ENCODE measurements at places on chromosomes 5 and 9.

DNA sequence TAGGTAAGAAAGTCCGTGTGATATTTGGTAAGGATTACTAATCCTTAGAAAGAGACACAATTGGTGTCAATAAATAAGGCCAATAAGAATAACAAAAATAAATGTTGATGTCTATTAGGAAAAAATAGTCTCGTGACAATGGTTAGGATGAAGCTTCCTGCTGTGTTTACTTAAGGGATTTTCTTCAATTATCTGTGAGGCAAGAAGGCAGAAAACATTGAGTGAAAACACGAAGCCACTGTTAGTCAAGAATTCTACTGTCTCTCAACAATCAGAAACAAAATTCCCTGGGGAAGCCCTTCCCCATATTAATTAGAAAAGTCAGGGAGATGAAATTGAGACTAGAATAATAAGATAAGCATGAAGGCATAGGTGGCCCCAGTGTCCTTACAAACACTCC, 149.0 kb downstream of the SYK start:
- DNase-seq, result no peak

- DNase-seq, result no peak
Measured at GRCh38 chr5:16937503-16938161, 1.5 kb upstream of the MYO10 start.

DNA sequence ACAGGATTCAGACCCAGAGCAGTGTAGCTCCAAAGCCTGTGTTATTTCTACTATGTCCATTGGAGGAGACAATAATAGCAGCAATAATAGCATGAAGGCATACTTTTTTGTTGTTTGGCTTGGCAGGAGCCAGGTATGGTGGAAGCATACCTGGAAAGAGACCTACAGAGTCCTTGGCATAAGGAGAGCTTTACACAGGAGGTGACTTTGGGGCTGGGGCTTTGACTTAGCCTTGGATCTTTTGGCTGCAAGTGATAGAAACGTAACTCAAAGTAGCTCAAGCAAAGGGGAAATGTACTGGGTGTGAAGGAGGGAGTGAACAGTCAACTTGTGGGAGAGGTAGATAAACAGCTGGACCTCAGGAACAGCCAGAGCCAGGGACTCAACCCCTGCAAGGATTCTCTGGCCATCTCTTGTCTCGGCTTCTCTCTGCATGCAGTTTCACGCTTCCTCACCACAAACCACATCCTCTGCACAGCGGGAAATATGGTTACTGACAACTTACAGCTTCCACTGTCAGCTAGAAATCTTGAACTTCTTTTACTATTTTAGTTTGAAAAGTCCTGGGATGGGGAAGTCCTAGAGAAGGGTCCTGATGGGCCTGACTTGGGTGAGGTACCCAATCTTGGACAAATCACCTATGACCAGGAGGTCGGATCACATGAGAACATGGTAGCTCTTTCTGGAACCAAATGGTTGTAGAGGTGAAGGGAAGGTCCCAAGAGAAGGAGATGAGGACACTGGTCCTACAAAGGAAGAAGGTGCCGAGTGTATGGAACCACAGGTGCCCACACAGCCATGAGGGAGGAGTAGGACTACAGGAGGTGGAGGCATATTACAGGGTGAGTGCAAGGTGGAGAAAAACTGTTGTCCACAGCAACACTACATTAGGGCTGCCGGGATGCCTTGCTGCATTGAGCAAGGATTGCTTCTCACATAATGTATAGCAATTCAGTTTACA, 47.0 kb upstream of the TGFBR1 start:
- peak; percentile 85 for DNase-seq

GRCh38 chr9:98864281-98865174, 57.1 kb downstream of the GALNT12 start:
- DNase-seq, result peak; percentile 88

DNA sequence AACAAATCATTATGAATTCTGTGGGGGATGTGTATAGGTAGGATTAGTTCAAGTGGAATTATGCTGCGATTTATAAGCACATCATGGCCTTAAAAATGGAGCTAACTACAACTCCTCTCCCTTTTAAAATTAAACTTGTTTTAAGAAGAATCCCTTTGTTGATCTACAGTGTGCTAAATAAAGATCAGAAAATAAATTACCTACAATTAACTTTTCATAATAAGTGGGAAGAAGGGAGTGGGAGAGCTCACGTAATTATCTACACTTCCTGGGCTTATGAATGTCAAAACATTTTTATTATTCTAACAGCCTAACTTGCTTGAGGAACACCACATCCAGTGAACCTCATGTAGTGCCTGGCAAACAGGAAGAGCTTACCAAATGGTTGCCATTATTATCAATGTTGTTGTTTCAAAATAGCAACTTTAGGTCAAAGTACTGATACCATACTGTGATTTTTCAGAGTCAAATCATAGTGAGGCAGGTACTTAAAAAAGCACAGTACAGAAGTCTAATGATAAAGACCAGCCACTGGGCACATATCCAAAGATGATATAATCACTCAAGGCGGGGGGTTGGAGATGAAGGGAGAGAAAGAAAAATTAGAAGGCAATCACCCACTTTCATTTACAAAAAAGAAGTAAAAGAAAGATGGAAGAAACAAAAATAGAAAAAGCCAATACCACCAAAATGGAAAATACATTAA, 174.0 kb downstream of the RAPGEF6 start:
- no peak for DNase-seq

GRCh38 chr5:179143446-179143845, 83.3 kb downstream of the ZNF354C start:
- peak; percentile 72 for DNase-seq

GRCh38 chr5:58184910-58185309, 275.0 kb downstream of the PLK2 start:
- peak; percentile 50 for DNase-seq

DNA sequence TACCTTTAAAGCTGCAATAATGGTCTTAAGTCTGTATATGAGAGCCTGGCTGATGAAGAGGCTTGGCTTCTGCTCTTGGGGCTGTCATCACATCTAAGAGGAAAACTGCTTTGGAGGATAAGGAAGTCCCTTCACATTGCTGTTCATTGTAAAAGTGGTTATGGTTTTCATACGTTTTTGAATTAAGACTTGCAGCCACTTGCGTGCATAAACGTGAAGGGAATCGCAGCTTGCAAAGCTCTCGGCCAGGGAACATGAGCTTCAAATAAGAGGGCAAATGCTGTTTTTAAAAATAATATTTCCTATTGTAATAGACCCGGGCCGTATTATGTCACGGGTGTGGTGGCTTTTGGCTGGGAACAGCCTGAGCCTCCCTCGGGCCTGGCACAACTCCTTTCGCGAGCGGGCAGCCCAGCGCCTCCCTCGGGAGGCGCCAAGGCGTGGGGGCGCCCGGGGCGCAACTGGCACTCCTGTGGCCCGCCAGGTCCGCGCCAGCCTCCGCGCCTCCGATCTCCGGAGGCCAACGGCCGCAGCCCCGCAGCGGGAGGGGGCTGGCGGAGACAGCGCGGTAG, 538 bp upstream of the ARHGEF28 start:
- DNase-seq, result peak; percentile 16

GRCh38 chr5:78983601-78984438, 1.3 kb downstream of the ARSB start:
- peak; percentile 17 for DNase-seq

GRCh38 chr9:126704892-126705766, 91.4 kb downstream of the LMX1B start:
- peak; percentile 35 for DNase-seq

DNA sequence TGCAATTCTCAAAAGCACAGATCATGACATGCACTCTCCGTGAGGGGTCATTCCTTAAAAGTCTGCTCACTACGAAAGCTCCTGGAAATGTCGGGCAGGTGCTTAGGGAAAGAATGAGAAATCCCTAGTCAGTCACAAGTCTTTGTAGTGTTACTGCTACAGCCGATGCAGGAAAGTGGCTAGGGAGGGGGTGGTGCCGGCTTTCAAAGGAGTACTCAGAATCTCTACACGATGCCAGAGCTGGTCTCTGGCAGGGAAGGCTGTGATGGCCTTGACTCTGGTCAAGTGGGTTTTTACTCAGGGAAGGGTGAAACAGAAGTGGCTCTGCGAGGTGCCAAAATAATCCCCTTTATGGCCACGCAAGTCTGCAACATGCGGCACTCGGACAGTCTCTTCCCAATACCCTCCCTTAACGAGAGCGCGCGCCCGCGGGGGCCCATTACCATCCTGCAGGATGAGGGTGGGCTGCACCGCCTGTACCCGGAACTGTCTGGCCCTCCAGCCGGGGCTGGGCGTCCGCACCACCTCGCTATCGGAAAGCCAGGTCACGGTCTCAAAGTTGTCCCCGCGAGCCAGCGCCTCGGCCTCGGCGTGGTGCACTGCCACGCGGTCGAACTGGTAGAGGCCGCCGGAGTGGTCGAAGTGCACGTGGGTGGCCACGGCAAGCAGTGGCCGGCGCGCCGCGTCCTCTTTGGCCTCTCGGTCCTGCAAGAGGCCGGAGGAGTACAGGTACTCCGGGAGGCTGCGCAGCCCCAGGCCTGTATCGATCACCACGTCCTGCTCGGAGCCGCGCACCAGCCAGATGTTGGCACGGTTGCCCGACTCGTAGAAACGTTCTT, 956 bp downstream of the MBLAC2 start:
- no peak for DNase-seq

- DNase-seq, result no peak
Measured at GRCh38 chr9:109939698-109940342, 159.8 kb downstream of the PALM2AKAP2 start.

GRCh38 chr5:1966461-1966860, 83.7 kb upstream of the IRX4 start:
- DNase-seq, result no peak

GRCh38 chr9:116234081-116234480, 80.5 kb downstream of the PAPPA start:
- DNase-seq, result peak; percentile 97

DNA sequence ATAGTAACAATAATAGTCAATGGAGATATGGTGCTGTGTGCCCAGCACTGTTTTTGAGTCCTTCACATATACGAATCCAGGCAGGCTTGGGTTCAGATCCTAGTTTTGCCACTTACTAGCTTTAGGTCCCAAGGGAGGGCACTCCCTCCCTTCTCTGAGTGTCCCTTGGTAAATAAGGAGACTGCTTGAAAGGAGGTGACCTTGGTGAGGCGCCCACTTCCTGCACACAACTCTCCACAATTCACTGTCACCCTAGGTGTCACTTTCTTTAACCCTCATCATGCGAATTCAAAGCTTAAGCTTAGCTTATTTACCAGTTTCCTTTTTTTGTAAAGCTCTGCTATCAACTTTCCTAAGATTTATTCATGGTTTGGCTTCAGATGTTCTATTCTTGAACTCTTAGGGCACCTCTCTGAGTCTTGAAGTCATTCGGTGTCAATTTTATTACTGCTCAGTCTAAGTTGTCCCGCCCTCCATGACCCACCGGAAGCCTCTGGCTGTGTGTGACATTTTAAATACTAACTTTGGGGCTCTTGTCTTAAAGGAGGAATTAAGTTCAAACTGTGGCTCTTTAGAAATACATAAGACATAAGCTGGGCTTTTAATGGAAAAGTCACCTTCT, 170.7 kb upstream of the ZNF618 start:
- no peak for DNase-seq

GRCh38 chr9:126558051-126558665, 55.6 kb upstream of the LMX1B start:
- DNase-seq, result peak; percentile 24

- DNase-seq, result no peak
Measured at GRCh38 chr5:169758886-169759285, 121.8 kb downstream of the DOCK2 start.

- no peak for DNase-seq
Measured at GRCh38 chr5:72499730-72500129, 7.5 kb downstream of the ZNF366 start.

- DNase-seq, result no peak
Measured at GRCh38 chr5:35468811-35469210, 148.9 kb upstream of the SPEF2 start.

- DNase-seq, result peak; percentile 21
Measured at GRCh38 chr5:82799361-82800077, 277.7 kb downstream of the TMEM167A start.

GRCh38 chr5:147051193-147051592, 172.6 kb upstream of the PPP2R2B start:
- DNase-seq, result no peak

- no peak for DNase-seq
Measured at GRCh38 chr5:94081088-94081487, 339.7 kb upstream of the POU5F2 start.

DNA sequence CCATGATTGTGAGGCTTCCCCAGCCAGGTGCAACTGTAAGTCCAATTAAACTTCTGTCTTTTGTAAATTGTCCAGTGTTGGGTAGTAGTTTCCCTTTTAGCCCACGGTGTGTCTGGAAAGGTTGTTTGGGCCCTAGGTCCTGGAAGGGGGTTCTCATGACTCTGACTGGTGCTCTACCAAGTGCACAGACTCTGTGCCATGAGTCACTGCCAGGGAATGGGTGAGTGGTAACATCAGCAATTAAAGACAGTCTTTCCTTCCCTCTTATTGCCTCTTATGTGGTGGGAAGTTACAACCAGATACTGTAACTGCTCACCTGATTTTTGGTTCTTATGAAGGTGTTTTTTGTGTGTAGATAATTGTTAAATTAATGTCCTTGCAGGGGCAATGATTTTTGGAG, 141.2 kb downstream of the PRDM9 start:
- DNase-seq, result no peak

DNA sequence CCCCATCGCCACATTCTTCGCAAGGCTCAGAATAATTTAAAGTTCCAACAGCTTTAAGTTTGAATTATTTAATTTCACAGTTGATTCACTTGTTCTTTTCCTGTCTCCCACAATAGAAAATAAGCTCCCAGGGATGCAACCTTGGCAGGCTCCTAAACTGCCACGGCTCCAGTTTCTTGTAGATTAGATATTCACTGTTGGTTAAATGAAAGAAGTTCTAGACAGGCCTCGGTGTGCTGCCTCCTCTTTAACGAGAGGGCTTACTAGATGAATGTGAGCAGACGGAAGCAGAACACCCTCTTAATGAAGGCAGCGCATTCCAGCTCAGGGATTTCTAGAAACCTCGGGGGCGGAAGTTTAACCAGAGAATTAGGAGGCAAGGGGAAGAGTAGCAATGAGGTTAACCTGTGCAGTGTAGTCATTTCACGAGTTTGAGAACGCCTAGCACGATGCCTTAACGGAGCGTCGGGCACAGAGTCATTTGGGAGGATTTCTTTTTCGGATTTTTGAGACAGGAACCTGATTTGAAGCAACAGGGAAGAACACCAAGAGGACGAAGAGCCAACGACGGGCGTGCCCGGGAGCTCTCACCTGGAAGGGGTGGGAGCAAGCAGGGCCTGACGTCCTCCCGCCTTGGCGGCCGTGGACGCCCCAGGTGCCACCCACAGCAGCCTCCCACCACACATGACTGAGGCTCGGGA, 637 bp upstream of the SMC5 start:
- peak; percentile 64 for DNase-seq

- no peak for DNase-seq
Measured at GRCh38 chr9:120654272-120654671, 60.0 kb downstream of the MEGF9 start.

GRCh38 chr9:115733318-115734110, 420.1 kb upstream of the PAPPA start:
- DNase-seq, result peak; percentile 34

- peak; percentile 97 for DNase-seq
Measured at GRCh38 chr5:168712280-168712924, 133.2 kb upstream of the PANK3 start.

- DNase-seq, result peak; percentile 79
Measured at GRCh38 chr5:135999406-136000139, 29.2 kb upstream of the TGFBI start.

All from AG10803 (cell line).